ENCODE measurements at places on chromosomes 2 and 18.

GRCh38 chr18:44458777-44459176 is 221.9 kb upstream of the SETBP1 start:
- DNase-seq, result peak; percentile 82

- no peak for DNase-seq
Measured at GRCh38 chr2:2033691-2034090, 289.4 kb upstream of the PXDN start.

GRCh38 chr2:238874330-238875050 is 26.6 kb downstream of the TWIST2 start:
- DNase-seq, result no peak

DNA sequence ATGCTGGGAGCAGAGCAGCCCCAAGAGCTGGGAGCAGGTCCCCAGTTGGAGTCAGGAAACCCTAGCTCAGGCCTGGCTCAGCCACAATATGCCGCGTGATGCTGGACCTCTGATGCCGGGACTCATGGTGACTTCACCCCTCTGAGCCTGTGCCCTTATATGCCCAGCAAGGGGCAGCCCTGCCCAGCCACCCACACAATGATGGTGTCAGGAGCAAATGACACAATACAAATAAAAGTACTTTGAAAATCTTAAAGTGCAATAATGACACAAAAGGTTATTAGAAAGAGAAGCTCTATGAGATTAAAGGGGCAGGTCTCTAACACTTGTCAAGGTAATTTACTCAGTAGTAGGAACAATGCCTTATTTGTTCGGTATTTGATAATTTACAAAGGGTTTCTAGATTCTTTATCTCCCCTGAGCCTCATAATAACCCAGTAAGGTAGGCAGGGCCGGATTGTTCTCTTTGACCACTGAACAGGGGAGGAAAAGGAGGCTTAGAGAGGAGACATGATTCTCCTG is 18.3 kb upstream of the KIF3C start:
- peak; percentile 42 for DNase-seq

GRCh38 chr2:189287982-189288521 is 108.5 kb upstream of the COL5A2 start:
- DNase-seq, result peak; percentile 38

GRCh38 chr2:238801791-238802190 is 46.1 kb upstream of the TWIST2 start:
- DNase-seq, result no peak

GRCh38 chr2:68031542-68032160 is 31.2 kb downstream of the C1D start:
- DNase-seq, result peak; percentile 44

- DNase-seq, result no peak
Measured at GRCh38 chr2:182220335-182220734, 206.5 kb downstream of the PDE1A start.

DNA sequence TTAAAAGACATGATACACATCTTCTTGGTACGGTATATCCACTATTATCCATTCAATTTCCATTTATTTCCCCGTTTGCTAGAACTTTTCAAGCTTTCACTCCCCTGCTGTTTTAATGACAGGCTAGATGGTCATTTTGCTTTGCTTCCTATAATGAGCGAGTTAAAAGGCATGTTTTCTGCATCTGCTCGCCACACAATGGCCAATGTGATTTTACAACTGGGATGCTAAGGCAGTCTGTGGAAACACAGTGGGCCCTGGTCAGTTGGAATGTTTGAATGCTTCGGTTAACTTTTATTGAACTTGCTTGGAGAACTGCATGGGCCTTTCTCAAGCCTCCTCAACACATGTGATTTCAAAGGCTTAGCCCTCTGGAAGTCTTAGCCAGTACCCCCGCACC is 48.4 kb upstream of the TNP1 start:
- no peak for DNase-seq

DNA sequence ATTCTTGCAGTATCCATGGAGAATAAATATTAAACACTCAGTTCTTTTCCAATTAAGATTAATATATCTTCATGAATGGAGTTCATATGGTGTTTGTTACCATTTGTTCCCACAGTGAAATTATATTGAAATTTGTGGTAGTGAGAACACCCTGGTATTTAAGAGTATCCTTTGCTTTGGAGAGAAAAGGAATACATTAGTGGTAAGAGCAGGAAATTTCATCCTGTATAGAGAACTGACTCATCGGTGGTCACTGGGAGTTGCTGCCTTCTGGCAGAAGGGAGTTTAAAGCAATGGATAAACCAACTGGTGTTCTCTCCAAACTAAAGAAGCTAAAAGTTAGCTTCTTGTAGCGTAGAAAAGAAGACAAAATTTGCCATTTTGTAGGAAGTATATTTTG is 107.3 kb downstream of the MYO1B start:
- peak; percentile 59 for DNase-seq

GRCh38 chr2:68222287-68222686 is 30.0 kb downstream of the PPP3R1 start:
- no peak for DNase-seq

GRCh38 chr2:240143276-240143675 is 2.8 kb upstream of the OTOS start:
- no peak for DNase-seq

GRCh38 chr2:46914578-46915230 is 902 bp downstream of the MCFD2 start:
- DNase-seq, result no peak

- no peak for DNase-seq
Measured at GRCh38 chr2:32436150-32436549, 79.3 kb downstream of the BIRC6 start.

DNA sequence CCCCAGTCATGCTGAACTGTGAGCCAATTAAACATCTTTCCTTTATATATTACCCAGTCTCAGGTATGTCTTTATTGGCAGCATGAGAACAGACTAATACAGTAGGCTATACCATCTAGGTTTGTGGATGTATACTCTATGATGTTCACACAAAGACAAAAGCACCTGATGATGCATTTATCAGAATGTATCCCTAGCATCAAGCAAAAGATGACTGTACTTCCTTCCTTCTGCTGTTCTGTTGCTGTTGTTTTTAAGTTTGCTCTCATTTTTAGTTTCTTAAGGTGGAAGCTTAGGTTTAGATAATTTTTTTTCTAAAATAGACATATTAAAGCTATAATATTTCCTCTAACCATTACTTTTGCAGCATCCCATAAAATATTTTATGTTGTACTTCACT is 12.4 kb downstream of the ZSCAN30 start:
- DNase-seq, result no peak

GRCh38 chr2:221962186-221962585 is 336.6 kb downstream of the PAX3 start:
- DNase-seq, result no peak

DNA sequence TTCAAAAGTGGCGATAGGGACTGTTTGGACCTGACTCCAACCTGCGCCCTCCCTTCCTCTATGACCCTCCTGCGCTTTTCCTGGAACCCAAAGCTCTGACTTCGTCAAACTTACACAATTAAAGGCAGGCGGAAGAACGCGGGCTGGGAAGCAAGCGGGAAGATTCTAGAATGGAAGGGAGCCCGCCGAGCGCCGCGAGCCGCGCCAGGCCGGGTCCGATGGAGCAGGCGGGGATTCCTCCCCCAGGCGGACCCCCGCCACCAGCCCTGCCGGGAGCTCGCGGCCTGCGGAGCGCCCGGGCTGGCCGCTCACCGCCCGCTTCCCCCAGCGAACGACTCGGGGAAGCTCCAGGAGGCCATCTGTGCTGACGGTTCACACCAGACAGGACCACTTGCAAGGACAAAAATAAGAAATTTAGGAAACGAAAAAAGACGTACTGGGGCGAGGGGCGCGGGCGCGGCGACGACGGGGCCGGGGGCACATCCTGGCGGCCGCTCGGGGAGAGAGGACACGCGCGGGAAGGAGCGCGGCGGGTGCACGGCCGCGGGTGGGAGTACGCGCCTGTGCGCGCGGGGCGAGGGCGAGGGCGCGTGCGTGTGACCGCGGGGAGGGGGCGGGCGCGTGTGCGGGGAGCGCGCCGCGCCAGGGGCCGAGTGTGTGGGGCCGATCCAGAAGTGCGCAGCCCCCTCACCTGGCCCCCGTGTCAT is 1.1 kb upstream of the SALL3 start:
- no peak for DNase-seq

DNA sequence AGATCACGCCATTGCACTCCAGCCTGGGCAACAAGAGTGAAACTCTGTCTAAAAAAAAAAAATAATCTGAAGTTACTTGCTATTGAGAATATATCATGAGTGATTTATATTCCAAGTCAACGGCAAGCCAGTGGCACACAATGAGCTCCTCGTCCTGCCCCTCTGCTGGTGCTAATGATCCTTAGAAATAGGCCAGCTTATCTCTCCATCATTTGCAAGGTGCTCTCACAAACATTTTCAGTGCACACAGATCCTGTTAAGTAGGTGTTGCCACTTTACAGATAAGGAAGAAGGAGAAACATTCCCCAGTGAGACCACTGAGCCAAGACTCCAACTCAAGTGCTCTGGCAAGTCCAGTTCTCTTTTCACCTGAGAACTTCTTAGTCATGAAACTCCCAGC is 91.3 kb upstream of the GPR45 start:
- no peak for DNase-seq

DNA sequence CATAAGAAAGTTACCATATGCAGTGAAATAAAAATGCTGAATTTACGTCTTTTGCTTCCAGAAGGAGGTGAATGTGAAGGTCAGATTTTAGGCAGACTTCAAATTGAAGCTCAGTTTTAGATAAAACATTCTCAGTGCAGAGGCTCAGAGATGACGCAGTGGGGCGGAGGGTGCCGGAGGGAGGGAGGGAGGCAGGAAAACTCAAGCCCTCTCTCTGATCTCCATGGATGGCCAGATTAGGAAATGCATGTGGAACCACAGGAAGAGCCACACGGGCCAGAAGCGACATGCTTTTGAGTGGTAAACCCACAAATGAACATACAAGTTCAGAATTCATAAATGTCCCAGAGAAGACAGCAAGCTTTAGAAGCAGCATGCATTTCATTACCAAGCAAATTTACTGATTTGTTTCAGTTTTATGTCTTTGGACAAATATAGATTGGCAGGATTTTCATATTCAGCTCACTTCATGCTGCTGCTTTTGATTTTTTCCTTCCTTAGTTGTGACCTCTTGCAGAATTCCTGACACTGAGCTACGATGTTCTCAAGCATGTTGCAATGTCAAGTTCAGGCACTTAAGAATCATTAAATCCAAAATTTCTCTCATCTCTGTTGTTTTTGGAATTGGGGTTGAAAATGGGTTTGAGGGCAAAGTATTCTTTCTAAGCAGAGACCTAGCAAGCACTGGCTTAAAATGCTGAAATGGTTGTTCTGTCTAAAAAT is 29.7 kb upstream of the APCDD1 start:
- peak; percentile 63 for DNase-seq

DNA sequence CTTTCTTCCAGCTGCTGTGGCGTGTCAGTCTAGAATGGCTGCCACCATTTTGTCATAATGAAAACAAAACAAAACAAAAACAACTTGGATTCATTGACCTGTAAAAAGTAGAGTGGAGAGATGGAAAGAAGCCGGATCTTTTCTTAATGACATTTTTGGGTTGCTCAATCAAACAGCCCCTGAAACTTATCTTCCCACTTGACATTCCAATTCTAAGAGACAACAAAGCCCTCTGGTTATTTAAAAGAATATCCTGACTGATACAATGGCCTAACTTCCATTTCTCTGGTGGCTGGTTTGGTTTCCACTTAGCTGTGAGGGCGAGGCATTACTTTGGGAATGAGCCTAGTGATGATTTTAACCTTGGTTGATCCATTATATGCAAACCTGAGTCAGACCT is 123.7 kb downstream of the AQP4 start:
- no peak for DNase-seq

DNA sequence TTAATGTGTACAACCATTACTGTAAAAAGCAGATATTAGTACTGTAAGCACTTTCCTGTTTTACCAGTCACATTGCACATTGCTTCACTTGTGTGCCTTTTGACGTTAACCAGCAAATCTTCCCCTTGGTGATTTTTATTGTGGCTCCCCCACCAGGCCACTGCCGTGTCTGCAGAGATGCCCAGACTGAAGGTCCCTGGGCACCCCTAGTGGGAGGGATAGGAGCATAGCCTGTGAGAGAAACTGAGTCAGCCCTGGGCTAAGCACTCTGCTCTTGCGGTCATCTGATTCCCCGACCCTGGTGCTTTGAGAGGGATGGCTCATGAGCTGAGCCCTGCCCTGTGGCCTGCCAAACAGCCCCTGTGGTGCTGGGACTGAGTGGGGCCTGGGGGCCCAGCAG is 73.4 kb downstream of the INPP4A start:
- DNase-seq, result no peak

- no peak for DNase-seq
Measured at GRCh38 chr18:63244607-63245006, 75.0 kb downstream of the BCL2 start.

- DNase-seq, result no peak
Measured at GRCh38 chr2:230444832-230445231, 28.8 kb downstream of the SP100 start.

DNA sequence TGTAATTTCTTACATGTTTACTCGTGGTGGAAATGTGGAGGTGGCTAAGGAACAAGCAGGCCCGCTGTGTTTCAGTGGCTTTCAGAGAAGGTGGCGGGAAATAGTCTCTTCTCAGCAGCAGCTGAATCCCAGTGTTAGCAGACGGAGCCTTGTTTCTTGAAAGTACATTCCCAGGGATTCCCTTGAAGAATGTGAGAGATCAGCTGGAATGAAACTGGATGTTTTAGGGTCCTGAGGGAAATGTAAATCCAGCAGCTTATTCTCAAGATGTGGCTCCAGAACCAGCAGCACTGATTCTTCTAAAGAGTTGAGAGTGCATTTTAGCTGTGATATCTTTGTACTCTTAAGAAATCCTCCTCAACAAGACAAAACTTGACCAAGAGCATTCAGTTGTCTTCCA is 59.1 kb downstream of the CDC42EP3 start:
- DNase-seq, result no peak

DNA sequence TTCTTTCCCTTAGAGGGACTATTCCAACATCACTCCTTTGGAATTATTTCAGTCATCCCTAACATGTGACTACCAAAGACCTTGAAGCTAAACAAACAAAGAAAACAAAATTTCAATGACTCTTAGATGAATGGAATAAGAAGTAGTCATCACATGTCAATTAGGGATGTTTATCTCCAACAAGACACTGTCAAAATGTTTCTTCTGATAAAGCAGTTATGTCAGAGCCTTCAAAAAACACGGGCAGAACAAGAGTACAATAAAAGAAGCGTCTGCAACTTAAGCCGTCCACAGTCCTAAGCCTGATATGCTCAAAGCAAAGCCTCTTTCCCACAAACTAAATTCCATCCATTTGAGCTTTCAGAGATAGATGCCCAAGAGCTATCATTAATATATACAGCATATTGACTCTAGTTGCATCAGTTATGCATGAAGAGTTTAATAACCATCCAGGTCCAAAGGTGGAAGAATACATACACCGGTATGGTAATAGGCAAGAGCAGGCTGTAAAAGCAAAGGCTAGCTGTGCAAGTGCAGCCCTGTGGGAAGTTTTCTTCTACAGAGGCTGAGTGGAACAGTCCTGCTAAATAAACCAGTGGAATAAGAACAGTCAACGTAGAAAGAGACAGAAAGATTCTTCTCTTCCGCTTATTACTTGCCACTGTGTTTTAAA is 98.1 kb downstream of the ICA1L start:
- DNase-seq, result no peak

DNA sequence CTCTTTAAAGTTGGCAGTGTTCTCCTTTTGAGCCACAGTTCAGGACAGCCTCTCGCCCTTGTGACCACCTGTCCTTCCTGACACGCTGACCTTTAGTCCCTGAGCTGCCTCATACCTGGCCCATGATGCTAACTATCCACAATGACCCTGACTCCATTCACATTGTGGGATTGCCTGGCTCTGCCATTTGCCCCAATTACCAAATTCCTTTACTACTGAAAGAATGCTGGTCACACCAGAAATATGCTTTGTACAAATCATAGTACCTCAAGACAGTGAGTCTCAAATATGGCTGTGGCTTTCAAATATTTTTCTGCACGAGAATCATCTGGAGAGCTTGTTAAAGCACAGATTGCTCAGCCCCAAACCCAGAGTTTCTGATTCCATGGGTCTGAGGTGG is 54.2 kb downstream of the LTBP1 start:
- peak; percentile 83 for DNase-seq
